ENCODE measurements at places on chromosomes 3 and 15.

DNA sequence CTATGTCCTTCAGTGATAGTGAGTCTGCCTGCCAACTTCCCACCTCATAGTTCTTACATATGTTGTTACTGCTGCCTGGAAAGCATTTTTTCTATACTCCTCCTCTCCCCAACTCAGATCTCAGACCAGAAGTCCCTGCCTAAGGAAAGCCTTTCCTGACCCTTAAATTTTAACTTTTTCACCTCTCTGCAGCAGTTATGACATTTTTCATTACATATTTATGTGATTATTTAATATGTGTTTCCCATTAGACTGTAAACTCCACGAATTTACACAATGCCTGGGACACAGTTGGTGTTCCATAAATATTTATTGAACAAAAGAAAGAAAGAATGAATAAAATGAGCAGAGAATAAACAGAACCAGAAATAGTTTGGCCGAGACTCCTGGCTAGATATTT, 125.5 kb downstream of the MITF start:
- no peak for DNase-seq

DNA sequence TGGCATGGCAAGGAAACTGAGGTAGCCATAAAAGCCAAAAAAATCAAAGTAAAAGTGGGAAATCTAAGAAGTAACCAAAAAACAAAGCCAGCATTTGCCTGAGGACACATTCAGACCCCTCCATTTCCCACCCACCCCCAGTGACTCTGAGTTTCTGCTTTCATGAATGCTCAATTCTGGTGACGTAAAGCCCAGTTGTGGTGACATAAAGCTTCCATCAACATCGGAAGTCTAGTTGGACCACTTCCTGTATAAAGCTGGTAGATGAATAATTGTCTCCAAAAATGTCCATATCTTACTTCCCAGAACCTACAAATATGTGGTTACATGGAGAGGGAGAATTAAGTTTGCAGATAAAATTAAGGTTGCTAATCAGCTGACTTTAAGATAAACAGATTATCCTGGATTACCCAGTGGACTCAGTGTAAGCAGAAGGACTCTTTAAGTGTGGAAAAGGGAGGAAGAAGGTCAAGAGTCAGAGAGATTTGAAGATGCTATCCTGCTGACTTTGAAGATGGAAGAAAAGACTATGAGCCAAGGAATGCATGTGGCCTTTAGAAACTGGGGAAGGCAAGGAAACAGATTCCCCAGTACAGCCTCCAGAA, 62.0 kb upstream of the ST3GAL6 start:
- DNase-seq = no peak

DNA sequence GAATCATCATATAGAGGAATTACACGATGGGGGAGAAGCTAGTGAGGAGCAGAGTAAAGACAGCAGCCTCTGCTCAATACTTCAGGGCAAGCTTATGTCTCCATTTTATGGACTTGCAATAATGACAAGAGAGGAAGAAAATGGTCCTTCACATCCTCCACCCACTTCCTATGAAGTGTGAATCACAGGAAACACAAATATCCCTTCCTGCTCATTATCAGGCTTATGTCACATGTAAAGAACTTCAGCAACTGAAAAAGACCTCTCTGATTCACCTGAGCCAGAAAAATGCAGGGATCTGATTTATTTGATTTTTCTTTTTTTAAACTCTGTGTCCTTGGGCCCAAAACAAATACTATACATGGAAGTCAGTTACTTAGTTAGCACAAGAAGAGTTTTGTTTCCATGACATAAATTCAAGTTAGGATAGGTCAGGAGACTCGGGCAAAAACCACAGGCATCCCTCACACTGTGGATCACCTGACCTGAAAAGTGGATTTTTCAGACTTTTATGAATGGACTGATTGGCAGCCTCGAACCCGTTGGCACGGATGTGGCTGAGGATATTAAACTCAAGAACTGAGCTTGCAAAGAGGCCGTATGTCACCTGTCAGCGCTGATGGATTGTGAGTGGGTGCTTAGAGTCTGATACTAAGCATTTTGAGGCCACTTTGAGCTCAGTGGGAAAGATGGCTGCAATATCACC, 620.8 kb upstream of the MDFIC2 start:
- DNase-seq = no peak

DNA sequence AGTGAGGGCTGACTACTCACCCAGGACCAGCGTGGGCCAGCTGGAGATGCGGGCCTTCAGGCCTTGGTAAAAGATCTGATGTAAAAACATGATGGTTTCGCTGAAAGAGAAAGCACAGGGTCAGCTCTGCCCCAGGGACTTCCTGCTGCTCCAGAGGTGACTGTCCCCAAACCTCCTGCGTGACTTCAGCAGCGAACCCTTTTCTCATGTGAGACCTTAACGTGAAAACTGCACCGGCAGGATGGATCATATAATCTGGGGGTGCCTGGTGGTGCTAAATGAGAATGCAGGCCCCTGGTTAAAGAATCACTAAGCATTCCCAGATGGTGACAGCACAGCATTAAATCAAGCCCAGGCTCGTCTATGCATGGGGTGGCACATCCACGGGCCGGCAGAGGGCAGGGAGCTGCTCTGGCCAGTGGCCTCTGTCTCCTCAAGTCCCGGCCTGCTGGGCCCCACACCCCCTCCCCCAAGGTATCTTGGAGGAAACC, 55.4 kb downstream of the RASGRF1 start:
- no peak for DNase-seq

- no peak for DNase-seq
Measured at GRCh38 chr3:29557186-29557585, 276.3 kb downstream of the RBMS3 start.

DNA sequence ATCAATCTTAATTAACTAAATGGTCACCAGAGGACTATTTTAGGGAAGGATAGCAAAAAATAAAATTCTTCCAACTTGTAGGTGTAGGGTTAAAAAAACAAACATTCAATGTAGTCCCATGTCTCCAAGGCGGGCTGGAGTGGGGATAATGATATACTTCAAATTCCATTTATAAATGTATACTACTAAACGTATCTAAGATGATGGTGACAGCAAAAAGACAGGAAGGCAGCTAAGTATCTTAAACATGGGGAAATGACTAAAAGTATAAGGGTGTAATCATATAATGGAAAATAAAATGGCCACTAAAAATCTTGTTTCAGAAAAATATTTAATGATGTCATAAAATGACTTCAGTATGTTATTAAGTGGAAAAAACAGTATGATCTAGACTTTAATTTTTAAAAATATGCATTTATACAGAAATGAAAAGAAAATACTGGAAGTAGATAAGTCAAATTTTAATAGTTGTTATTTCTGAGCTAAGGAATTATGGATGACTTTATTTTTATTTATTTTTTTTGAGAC, 181.7 kb downstream of the SUCLG2 start:
- no peak for DNase-seq

DNA sequence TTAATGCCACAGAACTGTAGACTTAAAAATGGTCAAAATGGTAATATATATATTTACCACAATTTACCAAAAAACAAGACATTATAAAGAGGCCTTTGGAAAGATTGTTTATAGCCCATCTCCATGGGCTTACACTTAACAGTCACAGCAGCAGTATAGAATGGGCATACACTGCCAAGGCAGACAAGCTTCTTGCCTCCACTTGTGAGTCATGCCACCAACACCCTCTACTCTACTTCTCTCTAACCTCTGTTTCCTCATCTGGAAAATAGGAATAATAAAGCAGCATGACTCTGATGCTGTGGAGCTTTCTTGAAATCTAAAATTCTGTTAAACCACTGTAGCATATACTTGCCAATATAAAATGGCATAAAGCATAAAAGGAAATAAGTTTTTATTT, 14.4 kb upstream of the GPR156 start:
- no peak for DNase-seq

DNA sequence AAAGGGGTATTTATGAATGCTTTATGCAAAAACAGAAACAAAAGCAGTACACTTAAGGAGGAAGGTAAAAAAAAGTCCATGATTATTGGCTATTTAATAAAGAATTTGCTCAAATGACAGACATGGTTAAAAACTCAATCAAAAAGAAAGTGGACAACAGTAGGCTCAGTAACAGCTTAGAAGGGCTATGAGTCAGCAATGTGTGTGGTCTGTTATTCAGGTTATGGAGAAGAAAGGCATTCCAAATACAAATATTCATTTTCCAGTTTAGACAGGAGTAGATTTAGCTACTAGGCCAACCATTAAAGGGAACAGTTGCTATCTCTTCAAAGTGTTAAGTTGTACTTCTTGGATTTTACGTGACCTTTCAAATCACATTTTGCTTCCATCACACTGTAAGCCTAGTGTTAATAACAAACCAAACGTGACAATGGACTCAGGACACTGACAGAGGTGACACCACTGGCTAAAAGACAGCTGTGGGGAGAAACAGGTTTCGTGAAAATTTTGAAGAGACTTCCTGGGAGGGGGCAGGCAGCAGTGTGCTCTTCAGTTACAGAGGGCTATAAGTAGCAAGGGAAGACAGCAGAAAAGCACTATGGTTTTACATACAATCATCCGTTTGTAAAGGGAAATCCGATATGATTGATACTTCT, 41.7 kb upstream of the MYO5C start:
- no peak for DNase-seq

- DNase-seq = no peak
Measured at GRCh38 chr15:74982183-74982582, 13.2 kb upstream of the SCAMP5 start.

DNA sequence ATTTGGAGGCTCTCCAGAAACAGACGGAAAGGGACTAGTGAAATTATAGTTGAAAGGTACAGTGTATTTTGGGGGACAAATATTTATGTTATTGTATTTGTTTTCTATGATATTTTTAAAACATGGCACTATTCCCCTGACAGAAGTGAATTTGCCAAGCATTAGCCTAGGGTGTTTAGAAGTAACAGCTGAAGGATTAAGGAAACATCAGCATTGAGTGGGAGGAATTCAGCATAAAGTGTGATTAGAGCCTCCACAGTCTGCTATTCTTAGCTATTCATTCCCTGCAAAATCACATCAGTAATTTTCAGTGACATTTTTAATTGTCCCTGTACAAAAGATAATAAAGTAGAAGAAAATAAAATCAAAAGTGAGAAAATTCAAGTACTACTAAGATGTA, 231.4 kb downstream of the ROBO2 start:
- DNase-seq = no peak
